Activated CD8-positive, alpha-beta memory T cell treated with anti-CD3 and anti-CD28 coated beads for 4 hours (primary cell): ENCODE measurements at places on chromosomes 16 and 17.

DNA sequence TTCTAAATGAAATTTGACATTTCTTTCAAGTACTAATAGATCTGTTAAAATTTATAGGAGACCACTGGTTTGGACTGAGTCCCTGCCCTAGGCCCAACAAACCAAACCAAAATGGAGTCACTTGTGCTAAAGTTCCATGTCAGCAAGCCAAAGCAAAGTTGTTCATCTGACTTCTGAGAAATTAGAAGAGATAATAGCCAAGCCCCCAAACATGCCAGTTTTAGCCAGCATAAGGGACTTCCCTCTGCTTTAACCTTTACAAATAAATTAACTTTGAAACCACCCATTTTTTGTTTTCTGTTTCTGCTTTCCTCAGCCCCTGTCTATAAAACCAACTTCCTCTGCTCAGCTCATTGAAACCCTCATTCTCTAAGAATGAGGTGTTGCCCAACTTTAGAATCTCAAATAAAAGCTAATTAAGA, 18.9 kb downstream of the CDR2 start:
- no peak for DNase-seq

- DNase-seq, result no peak
These were observed 65.7 kb downstream of the MPRIP start for GRCh38 chr17:17107891-17108431.

DNA sequence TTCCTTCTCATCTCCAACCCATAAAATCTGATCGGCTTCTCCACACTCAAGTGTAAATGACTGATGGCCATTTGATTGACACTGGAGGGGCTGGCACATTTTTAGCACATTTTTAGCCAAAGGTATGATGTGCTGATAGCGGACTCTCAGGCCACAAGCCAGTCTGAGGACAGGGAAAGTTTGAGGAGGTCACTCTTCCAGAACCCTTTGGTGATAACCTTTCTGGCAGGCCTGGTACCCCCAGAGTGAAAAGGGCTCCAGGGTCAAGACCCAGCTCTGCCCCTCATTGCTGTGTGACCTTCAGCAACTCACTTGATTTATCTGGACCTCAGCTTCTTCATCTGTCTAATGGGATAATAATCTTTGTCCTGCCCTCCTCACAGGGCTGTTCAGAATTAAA, 1.7 kb upstream of the NLRC5 start:
- DNase-seq, result no peak

- no peak for DNase-seq
These were observed 10.0 kb downstream of the CACNA1G start for GRCh38 chr17:50570528-50570927.

GRCh38 chr16:24829153-24829552, 16.6 kb upstream of the SLC5A11 start:
- DNase-seq, result no peak

DNA sequence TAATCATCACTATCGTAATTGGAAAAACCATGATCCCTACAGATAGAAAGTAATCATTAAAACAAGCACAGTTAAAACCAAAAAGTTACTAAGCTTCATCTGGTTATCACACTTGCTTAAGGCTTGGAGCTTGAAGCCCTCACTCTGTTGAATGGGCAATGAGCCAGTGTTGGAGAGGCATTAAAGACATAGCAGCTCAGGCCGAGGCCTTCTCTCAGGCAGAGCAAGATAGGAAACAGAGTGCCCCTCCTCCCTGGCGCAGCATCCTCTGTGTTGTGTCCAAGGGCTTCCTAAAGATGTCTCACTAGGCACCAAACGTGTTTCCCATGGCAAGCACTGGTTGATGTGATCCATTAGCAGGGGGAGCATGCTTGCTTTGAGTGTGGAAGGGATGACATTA, 34.9 kb upstream of the LGALS9 start:
- DNase-seq, result no peak

DNA sequence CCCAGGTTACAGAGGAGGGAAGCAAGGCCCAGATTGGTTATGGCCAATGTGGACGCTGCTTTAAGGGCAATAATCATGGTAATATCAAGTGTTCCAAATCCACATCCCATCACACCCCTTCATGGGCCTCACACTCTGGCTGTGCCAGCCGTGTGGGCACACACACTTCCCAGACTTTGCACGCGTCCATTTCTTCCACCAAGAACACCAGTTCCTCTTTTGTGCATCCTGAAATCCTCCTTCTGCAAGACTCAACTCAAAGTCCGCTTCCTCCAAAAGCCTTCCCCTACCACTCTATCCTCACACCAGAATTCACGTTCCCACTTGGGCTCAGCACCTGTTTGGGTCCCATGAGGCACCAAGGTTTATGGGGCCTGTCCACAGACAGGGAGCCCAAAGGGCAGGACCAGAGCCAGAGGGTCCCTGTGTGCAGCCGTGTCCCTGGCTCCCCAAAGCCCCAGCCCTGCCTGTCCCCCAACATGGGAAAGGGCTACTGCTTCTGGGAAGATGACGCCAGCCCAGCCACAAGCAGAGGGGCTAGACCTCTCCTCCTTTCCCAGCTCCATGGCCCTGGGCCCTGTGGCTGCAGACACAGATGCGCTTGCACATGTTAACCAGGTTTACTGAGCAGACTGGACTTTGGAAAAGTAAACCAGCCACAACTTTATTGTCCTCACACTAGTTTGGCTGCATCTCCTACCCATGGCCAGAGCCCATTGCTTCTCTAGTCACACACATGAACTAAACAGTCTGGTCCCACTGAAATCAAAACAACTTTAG, 20.3 kb downstream of the SPNS3 start:
- no peak for DNase-seq

- DNase-seq, result no peak
These were observed 298.0 kb downstream of the MAP2K4 start for GRCh38 chr17:12318571-12319266.

- DNase-seq, result peak; percentile 28
These were observed 448 bp downstream of the STAT5B start for GRCh38 chr17:42275527-42276358.

- no peak for DNase-seq
These were observed 12.5 kb upstream of the PRPSAP1 start for GRCh38 chr17:76366247-76366646.

GRCh38 chr16:57264381-57264780, 19.3 kb downstream of the ARL2BP start:
- DNase-seq, result no peak

- DNase-seq, result no peak
These were observed 23.4 kb upstream of the AXIN2 start for GRCh38 chr17:65584604-65585521.
